ENCODE measurements at places on chromosomes 12 and 14. TPM values are rescaled to one million over a fixed set of nuclear protein-coding genes. Genes with fewer than 3 reads are reported as not detected.
A peak's percentile ranks its signal among the peaks of the same experiment; 100 is the strongest.

Gene PRMT5
- 99.3 TPM for total RNA-seq

DNA sequence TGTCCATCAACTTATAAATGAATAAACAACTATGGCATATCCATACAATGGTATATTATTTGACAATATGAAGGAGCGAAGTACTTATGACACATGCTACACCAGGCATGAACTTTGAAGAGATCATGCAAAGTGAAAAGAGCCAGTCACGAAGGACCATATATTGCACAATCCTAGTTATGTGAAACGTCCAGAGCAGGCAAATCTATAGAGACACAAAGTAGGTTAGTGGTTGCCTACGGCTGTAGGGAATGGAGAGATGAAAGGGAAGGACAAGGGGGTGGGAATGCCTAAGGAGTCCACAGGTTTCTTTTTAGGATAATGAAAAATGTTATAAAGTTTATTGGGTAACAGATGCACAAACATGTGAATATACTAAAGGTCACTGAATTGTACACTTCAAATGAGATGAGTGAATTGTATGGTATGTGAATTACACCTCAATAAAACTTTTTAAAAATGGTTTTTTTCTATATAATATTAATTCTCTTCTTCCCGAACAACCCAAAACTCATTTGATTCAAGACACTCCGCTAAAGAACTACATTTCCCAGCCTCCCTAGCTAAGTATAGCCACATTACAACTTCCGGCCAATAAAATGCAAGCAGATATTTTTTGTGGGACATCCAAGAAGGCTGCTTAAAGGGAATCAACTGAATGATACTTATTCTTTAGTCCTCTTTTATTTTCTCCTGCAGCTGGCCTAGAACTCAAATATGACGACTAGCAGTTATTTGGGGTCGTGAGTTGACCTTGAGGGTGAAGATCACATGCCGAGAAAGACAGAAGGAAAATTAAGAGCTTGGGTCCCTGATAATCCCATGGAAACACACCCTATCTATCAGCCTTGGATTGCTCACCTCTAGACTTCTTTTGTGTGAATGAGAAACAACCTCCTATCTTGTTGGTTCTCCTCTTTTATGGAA is 187.2 kb downstream of the TTC8 start:
- H3K36me3 ChIP-seq = no peaks in the 10 kb centered on the region
- no peak overlapping the region for H3K27ac ChIP-seq

DNA sequence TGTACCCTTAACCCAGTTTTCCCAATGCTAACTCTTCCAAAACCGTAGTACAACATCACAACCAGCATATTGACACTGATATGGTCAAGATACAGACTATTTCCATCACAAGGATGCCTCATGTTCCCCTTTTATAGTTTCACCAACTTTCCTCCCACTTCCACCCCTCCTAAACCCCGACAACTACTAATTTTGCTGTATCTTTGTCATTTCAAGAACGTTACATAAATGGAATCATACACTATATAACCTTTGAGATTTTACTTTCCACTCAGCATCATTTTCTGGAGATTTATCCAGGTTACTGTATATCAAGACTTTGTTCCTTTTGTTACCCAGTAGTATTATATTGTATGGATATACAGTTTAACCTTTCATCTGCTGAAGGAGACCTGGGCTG is 88.9 kb downstream of the MED13L start:
- no peak overlapping the region for H3K4me3 ChIP-seq
- no peaks in the 10 kb centered on the region for H3K27me3 ChIP-seq
- H3K36me3 ChIP-seq = no peaks in the 10 kb centered on the region
- H3K4me1 ChIP-seq = peaks cover 6% of the 10 kb centered on the region

DNA sequence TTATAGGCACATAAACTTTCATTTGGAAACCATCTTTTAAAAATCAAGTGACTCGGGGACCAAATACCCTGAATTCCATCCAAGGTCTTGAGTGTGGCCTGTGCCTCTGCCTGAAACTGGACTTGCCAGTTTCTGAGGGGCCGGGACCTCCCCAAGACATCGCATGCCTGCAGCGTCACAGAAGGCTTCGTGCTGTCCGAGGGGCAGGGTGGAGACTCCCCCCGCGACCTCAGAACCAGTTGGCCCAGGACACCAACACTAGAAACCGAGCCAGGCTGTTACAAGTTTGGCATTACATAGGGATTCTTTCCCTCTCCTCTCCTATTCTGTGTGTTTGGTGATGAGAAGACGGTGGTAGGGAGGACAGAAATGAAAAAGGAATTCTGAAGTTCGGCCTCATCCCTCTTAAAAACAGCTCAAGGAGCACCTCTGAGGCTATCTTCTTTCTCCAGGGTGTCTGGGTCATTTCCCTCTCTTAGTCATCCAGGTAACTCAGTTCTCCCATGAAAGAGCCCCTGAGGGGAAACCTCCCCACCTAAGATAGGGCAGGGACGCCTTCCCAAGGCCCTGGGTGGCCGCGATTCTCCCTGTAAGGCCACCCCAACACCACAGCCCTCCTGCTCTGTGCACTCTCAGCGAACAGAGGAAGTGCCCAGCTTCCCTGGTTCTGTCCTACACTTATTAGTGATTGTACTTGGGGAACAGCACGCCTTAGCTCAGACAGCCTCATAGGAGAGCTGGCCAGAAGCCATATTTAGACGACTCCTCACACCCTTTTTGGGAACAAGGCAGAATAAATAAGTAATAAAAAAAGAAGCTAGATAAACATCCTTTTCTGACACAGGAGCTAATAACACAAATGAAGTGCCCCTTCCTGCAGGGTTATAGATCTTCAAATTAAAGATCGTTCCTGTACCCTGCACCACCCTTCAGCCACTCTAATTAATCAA is 93.8 kb downstream of the BCL11B start:
- H3K36me3 ChIP-seq = no peaks in the 10 kb centered on the region
- no peaks in the 10 kb centered on the region for H3K4me1 ChIP-seq
- no peak overlapping the region for H3K27ac ChIP-seq
- no peak for DNase-seq
- H3K27me3 ChIP-seq = no peaks in the 10 kb centered on the region
- no peak overlapping the region for H3K4me3 ChIP-seq

- H3K36me3 ChIP-seq = no peaks in the 10 kb centered on the region
- H3K27ac ChIP-seq = no peak overlapping the region
- DNase-seq = no peak
- peaks cover 10% of the 10 kb centered on the region for H3K27me3 ChIP-seq
- H3K4me1 ChIP-seq = no peaks in the 10 kb centered on the region
Measured at GRCh38 chr14:77203611-77204458, 22.2 kb downstream of the TMEM63C start.

DNA sequence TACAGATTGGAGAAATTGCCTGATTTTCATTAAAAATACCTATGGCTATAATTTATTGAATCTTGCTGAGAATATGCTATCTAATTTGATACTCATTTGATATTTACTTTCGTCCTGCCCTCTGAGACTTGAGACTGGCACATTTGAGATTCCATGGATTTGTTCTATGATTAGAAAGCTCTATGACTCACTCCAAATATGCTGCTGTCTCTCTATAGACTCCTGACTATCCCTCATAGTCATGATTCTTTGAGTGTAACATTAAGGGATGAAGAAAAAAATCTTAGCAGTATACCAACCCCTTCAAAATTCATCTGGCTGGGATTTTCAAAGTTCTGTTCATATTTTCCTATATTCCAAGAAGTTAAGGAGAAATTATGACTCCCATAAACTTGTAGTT is 191.9 kb downstream of the LRIG3 start:
- no peak overlapping the region for H3K4me3 ChIP-seq
- H3K36me3 ChIP-seq = no peaks in the 10 kb centered on the region
- peaks cover 2% of the 10 kb centered on the region for H3K4me1 ChIP-seq
- no peaks in the 10 kb centered on the region for H3K27me3 ChIP-seq
- peak; percentile 41 for DNase-seq
- no peak overlapping the region for H3K27ac ChIP-seq

- H3K36me3 ChIP-seq = peaks cover 22% of the 10 kb centered on the region
- DNase-seq = no peak
- H3K27ac ChIP-seq = no peak overlapping the region
- H3K27me3 ChIP-seq = no peaks in the 10 kb centered on the region
- H3K4me3 ChIP-seq = no peak overlapping the region
- H3K4me1 ChIP-seq = peaks cover 1% of the 10 kb centered on the region
Measured at GRCh38 chr12:123250471-123251383, 17.5 kb downstream of the MTRFR start.

DNA sequence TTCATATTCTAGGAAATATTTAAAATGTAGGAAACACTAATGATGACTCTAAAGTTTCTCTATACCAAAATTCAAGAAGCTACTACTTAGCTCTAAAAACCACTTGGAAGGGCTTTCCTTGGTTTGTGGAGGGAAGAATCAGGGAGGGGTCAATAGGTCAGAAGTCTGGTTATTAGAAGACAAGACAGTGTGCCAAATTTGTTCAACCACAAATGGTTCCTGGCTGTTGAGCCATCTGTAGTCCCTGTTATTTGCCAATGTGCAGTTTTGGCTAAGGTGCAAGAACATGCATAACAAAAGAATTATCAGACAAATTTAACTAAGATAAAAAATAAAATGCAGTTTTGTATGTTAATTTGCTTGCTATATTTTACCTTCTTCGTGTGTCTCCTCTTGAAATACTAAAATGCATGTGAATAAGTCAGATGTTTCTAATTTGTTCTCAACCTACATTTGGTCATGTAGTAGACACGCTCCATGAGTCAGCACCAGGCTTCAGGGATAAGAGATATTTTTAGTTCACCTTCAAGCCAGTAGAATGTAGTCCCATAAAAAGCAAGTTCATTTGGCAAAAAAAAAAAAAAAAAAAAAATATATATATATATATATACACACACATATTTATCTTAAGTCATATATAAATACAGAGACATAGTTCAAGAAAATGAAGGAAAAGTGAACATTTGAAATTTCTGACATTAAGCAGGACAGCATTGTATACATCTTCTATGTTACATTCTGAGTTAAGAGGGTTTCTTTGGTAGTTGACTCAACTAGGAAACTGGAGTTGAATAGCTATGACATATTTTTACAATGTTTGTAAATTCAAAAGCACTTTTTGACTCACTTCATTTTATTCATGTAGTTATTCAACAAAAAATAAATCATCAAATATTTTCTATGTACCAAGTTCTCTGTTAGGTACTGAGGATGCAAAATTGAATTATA is 123.3 kb downstream of the KCNC2 start:
- no peaks in the 10 kb centered on the region for H3K36me3 ChIP-seq
- H3K4me1 ChIP-seq = no peaks in the 10 kb centered on the region
- no peak overlapping the region for H3K27ac ChIP-seq
- no peaks in the 10 kb centered on the region for H3K27me3 ChIP-seq

- no peak overlapping the region for H3K4me3 ChIP-seq
- peaks cover 6% of the 10 kb centered on the region for H3K4me1 ChIP-seq
Measured at GRCh38 chr12:127270193-127270592, 996.8 kb upstream of the TMEM132C start.

DNA sequence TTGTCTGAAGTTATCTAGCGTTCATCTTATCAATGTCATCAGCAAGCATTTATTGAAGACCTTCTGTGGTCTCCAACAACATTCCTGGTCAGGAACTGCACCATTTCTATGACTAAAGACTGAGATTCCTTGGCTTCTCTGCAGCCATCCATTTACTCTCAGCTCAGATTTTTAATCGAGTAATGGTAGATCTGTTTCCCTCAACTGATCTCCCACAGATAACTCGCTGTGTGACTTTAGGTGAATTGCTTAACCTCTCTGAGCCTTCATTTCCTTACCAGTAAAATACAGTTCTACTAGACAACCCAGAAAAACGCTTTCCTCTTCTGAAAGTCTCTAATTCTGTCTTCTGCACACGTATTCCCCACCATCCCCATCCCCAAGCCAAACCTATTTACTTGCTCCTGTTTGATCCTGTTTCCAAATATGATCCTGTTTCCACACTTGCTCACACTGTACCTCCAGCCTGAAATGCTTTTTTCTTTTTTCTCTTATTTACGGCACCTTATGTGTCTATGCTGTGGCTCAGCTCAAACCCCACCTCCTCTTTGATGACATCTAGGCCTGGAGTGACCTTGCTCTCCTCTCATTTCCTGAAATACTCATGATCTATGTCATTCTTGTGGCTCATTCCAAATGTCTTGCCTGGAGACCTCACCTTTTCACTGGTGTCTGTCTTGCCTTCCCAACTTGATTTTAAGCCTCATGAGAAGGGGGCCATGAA is 21.8 kb downstream of the PLXNC1 start:
- H3K27ac ChIP-seq = no peak overlapping the region
- peaks cover 31% of the 10 kb centered on the region for H3K27me3 ChIP-seq
- peaks cover 18% of the 10 kb centered on the region for H3K4me1 ChIP-seq
- H3K36me3 ChIP-seq = no peaks in the 10 kb centered on the region
- DNase-seq = no peak

DNA sequence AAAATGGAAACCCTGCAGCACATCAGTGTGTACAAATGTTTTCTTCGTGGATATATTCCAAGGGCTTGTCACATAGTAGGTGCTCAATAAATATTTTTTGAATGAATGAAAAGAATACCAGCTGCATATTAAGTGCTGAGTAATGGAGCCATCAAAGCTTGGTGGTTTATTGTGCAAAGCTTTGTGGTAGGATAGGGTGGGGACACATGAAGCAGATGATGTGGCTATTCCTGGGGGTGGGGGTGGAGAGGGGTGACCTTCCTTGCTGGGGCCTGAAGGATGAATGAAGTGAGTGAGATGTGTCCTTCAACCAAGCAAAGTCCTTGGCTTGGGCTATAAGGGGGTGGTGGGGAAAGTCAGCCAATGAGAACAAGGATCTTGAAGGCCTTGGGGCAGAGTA is 4.3 kb upstream of the KRT81 start:
- no peak overlapping the region for H3K4me3 ChIP-seq
- H3K4me1 ChIP-seq = no peaks in the 10 kb centered on the region
- no peaks in the 10 kb centered on the region for H3K36me3 ChIP-seq
- no peak overlapping the region for H3K27ac ChIP-seq

DNA sequence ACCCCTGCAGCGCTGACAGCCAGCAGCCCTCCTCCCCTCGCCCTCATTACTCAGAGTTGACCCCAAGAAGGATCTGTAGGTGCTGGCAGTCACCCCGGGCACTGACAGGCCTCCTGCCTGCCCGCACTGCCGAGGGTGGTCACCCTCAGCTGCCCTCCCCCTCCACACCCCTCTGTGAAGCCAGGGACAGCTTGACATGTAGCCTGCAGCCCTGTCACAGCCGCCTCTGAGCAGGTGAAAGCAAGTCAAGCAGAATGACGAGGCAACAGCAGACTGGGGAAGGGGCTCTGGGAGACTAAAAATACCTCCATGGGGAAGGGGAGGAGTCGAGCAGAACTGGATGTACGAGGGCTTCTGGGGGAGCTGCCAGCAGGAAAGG is 178.1 kb downstream of the DPF3 start:
- H3K36me3 ChIP-seq = peaks cover 13% of the 10 kb centered on the region
- DNase-seq = peak; percentile 18
- no peak overlapping the region for H3K4me3 ChIP-seq
- H3K27me3 ChIP-seq = no peaks in the 10 kb centered on the region
- no peak overlapping the region for H3K27ac ChIP-seq

GRCh38 chr12:68886636-68887572 is 46.1 kb downstream of the CPM start:
- no peak overlapping the region for H3K4me3 ChIP-seq
- no peaks in the 10 kb centered on the region for H3K4me1 ChIP-seq
- H3K27ac ChIP-seq = no peak overlapping the region

GRCh38 chr14:20697273-20698017 is 8.9 kb downstream of the ANG start:
- no peak overlapping the region for H3K27ac ChIP-seq
- DNase-seq = peak; percentile 75
- H3K36me3 ChIP-seq = no peaks in the 10 kb centered on the region
- H3K4me1 ChIP-seq = no peaks in the 10 kb centered on the region

GRCh38 chr14:65336191-65336591 is 76.3 kb upstream of the FUT8 start:
- H3K27ac ChIP-seq = peak overlapping the region; percentile 66
- peaks cover 22% of the 10 kb centered on the region for H3K4me1 ChIP-seq
- peak; percentile 73 for DNase-seq
- no peaks in the 10 kb centered on the region for H3K27me3 ChIP-seq
